ENCODE measurements at places on chromosomes 6 and 20.

- no peak for DNase-seq
Measured at GRCh38 chr20:33362898-33363297, 38.4 kb downstream of the CDK5RAP1 start.

DNA sequence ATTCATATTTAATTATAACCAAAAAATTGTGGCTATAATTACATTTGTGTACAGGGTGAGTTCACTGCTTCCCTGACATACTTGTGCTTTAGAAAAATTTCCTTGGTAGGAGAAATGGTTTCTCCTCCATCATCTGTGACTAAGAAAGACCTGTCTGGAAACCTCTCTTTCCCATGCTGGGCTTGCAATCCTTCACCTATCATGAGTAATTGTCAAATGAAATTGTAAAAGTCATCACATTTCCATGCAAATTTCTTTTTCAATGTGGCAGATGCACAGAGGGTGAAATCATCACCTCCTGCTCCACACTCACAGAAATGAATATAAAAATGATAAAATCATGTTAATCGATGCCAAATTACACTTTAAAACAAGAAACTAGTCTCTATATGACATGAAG lies 1.5 kb upstream of the SIRPB1 start:
- no peak for DNase-seq

DNA sequence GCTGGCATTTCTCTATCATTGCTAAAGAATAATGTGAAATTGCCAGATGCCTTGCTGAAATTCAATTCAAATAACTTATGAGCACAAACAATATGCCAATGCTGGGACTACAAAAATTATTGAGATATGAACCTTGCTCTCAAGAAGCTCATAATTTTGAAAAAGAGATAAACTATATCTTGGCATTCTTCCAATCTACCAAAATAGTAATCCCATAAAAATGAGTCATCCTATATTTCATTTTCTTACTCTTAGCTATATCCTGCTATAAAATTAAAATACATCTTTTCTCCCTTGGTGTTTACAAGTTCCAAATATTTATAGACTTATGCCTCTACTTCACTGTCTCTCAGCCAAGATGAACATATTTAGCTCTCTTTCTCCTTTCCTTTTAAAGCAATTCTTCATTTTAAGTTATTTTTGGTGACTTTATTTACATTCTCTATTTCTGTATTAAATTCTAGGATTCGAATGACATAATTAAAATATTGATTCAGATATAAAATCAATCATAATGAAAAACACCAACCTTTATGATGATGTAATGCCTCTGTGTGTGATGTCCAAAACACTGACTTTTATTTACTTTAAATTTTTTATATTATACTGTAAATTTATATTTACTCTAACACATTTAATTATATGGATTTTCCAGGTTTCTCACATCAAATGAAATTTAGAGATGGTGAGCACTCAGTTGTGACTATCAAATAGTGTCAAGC lies 152.6 kb downstream of the CDK19 start:
- no peak for DNase-seq

- DNase-seq, result no peak
Measured at GRCh38 chr6:147936703-147937470, 405.8 kb upstream of the SASH1 start.

DNA sequence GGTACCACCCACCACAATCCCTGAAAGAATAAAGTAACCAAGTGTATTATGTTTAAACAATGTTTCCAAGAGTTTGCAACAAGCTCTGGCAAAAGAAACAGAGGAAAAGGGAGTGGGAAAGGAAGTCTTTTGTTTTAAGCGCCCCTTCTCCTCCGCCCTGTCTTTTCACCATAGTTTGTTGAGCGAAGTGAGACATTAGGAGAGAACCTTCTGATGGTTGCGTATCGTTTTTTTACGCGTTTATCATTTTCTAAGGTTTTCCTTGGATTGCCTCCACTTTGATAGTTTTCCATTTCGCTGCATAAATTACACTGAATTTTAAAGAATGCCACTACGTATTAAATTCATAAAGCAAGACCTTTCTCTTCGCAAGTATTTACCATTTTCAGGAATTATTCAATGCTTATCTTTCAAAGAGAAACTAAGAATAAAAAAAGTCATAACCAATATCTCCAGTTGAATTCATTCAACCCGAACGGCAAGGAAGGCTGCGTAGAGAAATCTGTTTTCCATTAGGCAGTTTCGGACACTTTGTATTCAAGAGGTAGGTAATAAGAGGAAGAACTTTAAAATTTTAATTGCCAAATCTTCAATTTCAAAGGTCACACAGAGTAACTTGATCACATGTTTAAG lies 920 bp upstream of the EPHA7 start:
- DNase-seq, result no peak

DNA sequence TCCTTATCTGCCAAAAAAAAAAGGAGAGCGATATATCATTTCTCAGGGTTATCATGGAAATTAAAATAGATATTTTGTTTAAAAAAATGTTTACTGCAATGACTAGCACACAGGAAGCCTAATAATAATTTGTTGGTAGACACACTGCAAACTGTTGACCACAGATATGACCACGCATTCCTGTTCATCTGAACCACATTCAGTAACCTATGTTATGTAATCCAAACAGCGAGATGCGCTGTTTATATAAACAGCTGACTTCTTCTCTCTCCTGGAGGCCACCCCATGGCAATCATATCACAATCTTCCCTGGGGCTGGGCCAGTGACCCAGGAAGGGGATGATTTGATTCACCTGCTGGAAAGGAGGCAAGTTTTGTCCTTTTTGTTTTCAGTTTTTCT lies 129.3 kb upstream of the UST start:
- DNase-seq, result no peak

DNA sequence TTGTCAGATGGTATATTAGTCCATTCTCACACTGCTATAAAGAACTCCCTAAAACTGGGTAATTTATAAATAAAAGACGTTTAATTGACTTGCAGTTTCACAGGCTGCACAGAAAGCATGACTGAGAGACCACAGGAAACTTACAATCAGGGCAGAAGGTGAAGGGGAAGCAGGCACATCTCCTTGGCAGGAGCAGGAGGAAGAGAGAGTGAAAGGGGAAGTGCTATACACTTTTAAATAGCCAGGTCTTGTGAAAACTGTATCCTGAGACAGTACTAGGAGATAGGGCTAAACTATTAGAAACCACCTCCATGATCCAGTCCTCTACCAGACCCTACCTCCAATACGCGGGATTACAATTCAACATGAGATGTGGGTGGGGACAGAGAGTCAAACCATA lies 193.9 kb upstream of the KCNG1 start:
- DNase-seq, result no peak

DNA sequence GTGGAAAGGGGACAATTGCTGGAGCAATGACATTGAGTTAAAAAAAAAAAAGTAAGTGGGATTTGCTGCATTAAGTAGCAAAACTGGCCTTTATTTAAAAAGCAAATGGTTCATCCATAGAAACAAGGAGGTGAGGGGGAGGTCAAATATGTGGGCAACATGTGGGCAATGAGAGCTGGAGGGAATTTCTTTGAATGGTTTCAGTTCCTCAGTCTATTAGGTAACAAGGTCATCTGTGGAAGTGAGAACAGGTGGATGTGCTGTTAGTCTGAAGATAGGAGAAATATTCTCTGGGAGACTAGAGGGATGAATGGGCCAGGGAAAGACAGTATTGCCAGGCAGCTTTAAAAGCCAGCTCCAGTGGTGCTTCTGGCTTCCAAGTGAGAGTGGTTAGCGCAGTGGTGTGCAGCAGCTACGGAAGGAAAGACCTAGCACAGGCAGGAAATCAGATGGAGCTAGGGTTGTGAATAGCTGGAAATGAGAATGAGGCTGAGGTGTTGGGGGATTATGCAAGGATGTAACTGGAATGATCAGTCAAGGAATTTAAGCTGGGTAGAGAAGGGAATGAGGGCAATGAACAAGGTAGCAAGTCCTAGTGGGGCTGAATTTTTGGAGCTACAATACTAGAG lies 727.6 kb downstream of the PTPRT start:
- no peak for DNase-seq

- no peak for DNase-seq
Measured at GRCh38 chr6:13274707-13275434, 53.5 kb downstream of the TBC1D7 start.

DNA sequence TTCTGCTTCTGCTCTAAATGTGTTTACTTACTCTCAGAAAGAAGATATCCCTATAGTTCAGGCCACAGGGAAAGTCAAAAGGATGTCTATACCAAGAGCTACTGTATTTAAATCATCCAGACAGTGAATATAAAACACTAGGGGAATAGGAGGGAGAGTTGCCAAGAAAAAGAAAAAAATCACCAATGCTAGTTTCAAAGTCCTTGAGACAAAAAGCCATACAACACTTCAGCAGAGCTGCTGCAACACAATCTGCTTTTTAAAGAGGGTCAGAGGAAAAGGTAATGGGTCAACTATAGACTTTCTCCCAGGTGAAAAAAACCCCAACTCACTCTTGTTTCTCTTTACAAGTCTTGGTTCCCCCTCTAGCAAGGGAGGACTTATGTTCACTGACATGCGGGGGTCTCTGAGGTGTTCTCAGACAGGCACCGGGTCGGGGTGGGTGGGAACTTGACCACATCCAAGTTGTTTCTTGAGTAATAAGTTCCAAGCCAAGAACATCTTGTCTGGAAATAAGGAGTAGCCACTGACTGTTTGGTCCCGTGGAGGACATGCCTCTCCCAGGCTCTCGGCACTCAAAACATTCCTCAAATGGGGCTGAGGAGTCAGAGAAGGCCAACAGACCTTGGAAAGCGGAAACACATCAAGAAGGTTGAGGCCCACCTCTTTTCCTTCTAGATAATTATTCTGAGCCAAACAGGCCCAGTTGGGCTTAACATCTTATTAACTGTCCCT lies 47.7 kb downstream of the GJA10 start:
- DNase-seq, result no peak

DNA sequence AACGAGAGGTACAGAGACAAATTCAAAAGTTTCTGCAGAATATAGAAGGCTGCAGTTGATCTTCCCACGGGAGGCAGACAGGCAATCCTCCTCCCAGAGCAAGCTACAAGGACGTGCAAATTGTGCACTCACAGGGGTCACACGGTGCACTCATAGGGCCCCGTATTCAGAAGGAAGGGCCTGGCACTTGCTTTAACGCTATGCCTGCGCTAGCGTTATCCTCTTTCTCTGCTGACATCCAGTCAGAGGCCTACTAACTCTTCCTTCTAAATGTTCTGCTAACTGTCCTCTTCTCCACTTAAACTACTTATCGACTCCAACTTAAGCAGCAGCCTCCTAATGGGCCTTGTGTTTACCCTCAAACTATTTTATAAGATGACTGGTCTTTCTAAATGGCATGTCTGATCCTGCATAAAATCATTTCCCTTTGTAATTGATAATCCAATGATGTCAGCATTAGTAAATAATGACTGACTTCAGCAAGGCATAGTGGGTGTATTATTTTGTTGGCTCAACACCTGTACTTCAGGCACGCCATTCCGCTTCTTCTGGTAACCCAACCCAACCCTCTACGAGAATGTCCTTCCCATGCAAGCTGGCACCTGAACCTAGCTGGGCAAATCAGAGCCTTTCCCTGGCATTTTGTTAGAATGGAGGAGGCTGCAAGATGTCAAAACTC lies 2.2 kb downstream of the IFNGR1 start:
- DNase-seq, result no peak

GRCh38 chr6:80006541-80006940 lies 2.1 kb downstream of the TTK start:
- DNase-seq, result no peak

All from activated T-cell treated with anti-CD3 and anti-CD28 coated beads, Interleukin-2, amount 50 U/mL, for 72 hours (primary cell).